A549 treated with DMSO at 1 μM for 4 hours (cell line): ENCODE measurements at places on chromosomes 7 and 10. TPM values are rescaled to one million over a fixed set of nuclear protein-coding genes. Genes with fewer than 3 reads are reported as not detected.

OR13A1 gene
- not detected in 5 replicates for total RNA-seq

CRTAC1 gene
- 0.87 to 1.8 TPM (median 1.4 TPM) in 5 replicates for total RNA-seq

MGMT gene
- total RNA-seq, result 6.2 to 7.0 TPM (median 6.6 TPM) in 5 replicates

EN2 gene
- total RNA-seq, result 0.47 to 1.3 TPM (median 0.99 TPM) in 5 replicates

LBX1 gene
- not detected in 5 replicates for total RNA-seq

INMT gene
- not detected in 5 replicates for total RNA-seq

LIPK gene
- not detected in 5 replicates for total RNA-seq

PRRT4 gene
- 0.19 to 0.43 TPM (median 0.37 TPM) in 5 replicates for total RNA-seq

TSPAN13 gene
- total RNA-seq, result 10.9 to 16.1 TPM (median 13.9 TPM) in 5 replicates

AKR1C2 gene
- total RNA-seq, result 3,009 to 3,482 TPM (median 3,389 TPM) in 5 replicates

C7orf57 gene
- 0.24 to 0.37 TPM (median 0.28 TPM) in 5 replicates for total RNA-seq

CCDC136 gene
- 1.8 to 3.0 TPM (median 2.5 TPM) in 5 replicates for total RNA-seq

IL6 gene
- 2.3 to 7.6 TPM (median 3.2 TPM) in 5 replicates for total RNA-seq

ETV1 gene
- total RNA-seq, result 2.4 to 4.0 TPM (median 3.5 TPM) in 5 replicates

CALCR gene
- not detected in 5 replicates for total RNA-seq

POLR2J2 gene
- 0.25 to 0.69 TPM (median 0.43 TPM) in 5 replicates for total RNA-seq

LOXL4 gene
- 1.3 to 1.7 TPM (median 1.5 TPM) in 5 replicates for total RNA-seq

TWIST1 gene
- total RNA-seq, result 2.6 to 4.6 TPM (median 3.9 TPM) in 5 replicates

NUTM2D gene
- 1.2 to 2.3 TPM (median 1.4 TPM) in 5 replicates for total RNA-seq

PLPP4 gene
- total RNA-seq, result 0.13 TPM in 1 of 5 replicates, not detected in the others

MBL2 gene
- total RNA-seq, result not detected in 5 replicates

ADCY1 gene
- total RNA-seq, result 1.9 to 3.4 TPM (median 2.4 TPM) in 5 replicates

HOXA3 gene
- 7.1 to 12.9 TPM (median 7.6 TPM) in 5 replicates for total RNA-seq

TMEM176B gene
- 0.09 to 0.16 TPM in 2 of 5 replicates, not detected in the others for total RNA-seq

ARMH3 gene
- 11.9 to 12.7 TPM (median 12.6 TPM) in 5 replicates for total RNA-seq

SPDYE16 gene
- 0.10 TPM in 1 of 5 replicates, not detected in the others for total RNA-seq

SFXN3 gene
- total RNA-seq, result 42.0 to 46.8 TPM (median 43.4 TPM) in 5 replicates

VAX1 gene
- 1.3 to 1.9 TPM (median 1.5 TPM) in 5 replicates for total RNA-seq

ANKRD61 gene
- 0.50 to 0.99 TPM (median 0.78 TPM) in 5 replicates for total RNA-seq

COL13A1 gene
- 0.16 to 0.62 TPM (median 0.33 TPM) in 5 replicates for total RNA-seq

OR2A5 gene
- not detected in 5 replicates for total RNA-seq

C10orf105 gene
- total RNA-seq, result not detected in 5 replicates

C10orf67 gene
- total RNA-seq, result 0.03 to 0.13 TPM (median 0.06 TPM) in 4 of 5 replicates, not detected in the other

JAKMIP3 gene
- 1.6 to 2.0 TPM (median 1.9 TPM) in 5 replicates for total RNA-seq

HOXA13 gene
- 1.6 to 2.2 TPM (median 2.0 TPM) in 5 replicates for total RNA-seq

FAM171A1 gene
- 27.0 to 30.4 TPM (median 29.5 TPM) in 5 replicates for total RNA-seq
